Thymus (tissue), 14 donors: ENCODE measurements at places on chromosomes 1 and 21. TPM values are rescaled to one million over a fixed set of nuclear protein-coding genes. Genes with fewer than 3 reads are reported as not detected.

DNA sequence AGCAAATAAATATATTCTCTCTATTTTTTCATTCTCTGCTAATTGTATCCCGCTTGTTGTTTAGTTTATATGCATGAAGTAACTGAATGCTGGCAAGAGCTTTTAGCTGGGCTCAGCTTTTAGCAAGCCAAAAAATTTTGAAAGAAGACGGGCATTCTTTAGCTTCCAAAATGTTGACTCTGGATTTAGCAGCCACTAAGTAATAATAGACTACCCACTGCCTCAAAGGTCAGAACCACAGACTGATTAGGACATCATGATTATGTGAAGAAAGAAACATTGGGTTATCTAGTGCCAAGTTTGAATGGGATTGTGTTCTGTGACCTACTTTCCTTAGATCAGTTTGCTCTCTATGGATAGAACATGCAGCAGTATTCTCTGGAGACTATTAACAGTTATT lies 80.3 kb upstream of the DPH5 start:
- no peak for DNase-seq

DNA sequence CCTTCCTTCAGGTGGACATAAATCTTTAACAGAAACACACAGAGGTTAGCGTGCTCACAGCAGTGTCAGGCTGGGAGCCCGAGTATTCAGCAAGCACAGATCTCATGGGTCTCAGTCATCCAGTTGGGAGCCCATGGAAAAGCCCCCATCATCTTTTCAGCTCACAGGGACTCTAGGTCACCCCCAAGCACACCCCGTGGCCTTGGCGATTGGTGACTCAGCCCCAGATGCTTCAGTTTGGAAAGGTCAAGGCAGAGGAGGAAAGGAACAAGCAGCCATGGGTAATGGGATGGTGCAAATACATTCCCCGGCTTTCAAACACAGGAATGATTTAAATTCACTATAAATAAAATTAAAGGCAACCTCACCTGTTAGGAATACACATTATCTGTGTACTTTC lies 88.9 kb downstream of the PGBD5 start:
- DNase-seq, result no peak

GRCh38 chr1:225366018-225366417 lies 61.8 kb downstream of the LBR start:
- no peak for DNase-seq

GRCh38 chr1:115654663-115655305 lies 13.0 kb downstream of the VANGL1 start:
- DNase-seq, result no peak

- no peak for DNase-seq
Observed at GRCh38 chr1:193355178-193355577, 168.8 kb upstream of the B3GALT2 start.

DNA sequence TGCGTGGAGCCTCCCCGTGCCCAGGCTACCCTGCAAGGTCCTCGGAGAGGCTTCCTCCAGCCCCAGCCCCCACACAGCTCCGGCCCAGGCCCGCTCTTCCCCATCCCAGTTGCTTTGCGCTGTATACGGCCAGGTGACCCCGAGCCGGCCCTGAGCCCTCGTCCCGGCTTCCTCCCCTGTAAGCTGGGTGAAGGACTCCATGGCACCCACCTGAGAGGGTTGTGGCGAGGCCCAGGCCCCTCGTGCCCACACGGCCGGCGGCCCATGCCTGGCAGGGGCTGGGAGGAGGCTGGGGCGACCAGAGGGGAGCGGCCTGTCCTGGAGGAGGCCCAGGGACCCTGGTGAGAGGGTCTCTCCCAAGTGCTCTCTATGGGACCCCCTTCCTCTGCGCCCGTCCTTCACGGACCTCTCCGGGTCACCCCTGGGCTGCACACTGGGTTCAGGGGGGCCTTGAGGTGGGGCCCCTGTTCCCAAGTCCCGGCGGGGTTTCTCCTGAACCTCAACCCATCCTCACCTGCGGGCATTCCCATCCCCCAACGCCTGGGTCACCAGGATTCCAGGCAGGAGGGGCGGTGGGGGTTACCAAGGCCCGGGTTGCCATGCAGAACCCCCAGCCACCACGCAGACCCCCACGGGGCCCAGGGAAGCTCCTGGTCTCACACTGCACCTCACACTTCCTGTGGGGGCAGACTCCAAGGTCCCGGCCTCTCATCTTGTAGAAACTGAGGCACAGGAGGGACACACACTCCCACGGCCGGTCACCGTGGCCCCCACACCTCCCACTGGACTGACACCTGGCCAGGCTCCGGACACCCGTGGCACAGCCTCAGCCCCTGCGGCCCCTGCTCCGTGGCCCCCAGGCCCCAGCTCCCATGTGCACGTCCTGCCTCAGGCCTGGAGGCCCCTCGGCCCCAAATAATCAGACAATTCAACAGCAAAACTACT lies 25.2 kb downstream of the COL6A1 start:
- DNase-seq, result no peak

DNA sequence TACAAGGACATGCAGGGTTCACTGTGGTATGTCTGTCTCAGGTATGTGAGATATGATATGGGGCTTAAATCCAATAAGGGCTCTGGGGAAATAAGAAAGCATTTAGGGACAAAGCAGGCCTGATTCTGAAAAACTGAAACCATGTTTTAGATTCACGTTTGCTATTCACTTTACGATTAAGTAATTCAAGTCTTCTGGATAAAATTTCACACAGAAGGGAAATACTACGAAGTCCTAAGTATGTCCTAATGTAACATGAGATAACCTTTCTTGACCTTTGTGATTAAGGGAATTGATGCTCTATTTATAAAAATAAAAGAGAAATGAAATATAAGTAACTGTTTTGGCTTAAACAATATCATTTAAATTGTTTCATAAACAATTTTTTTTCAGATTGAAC lies 55.4 kb downstream of the HNRNPR start:
- no peak for DNase-seq

GRCh38 chr1:109639841-109640184 lies 16.1 kb upstream of the GSTM4 start:
- no peak for DNase-seq

DNA sequence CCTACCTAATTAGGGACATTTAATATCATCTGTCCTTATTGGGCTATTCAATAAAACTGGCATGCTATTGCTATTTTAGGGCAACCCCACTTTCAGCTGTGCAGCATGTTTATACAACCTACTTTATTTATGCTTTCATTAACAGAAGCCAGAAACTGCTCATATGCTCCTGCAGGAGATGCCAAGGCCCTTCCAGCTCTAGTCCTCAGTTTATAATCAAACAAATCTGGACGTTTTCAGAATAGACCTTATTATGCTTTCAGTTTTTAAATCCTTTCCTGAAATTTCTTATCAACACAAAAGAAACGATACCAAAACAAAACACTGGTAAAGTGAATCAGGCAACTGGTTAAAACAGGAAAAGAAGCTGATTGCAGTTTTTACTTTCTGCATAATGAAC lies 53.2 kb downstream of the PTGS2 start:
- no peak for DNase-seq

DNA sequence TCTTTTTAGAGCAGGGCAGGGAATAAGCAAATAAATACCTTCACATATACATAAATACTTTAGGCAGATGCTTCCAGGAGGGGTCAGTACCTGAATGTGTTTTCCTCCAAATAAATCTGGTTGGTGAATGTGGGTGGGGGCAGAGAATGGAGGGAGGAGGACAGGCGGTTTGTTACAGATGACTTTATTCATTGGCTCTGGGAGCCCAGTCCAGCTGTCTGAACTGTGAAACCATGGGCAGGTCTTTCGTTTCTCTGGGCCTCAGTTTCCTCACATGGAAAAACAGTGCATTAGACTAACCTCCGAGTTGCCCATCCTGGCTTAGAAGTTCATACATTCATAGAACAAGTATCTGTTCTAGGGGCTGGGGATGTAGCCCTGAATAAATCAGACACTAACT lies 124.6 kb downstream of the IER5 start:
- DNase-seq, result no peak

GRCh38 chr1:66938613-66939012 lies 13.8 kb downstream of the MIER1 start:
- no peak for DNase-seq

GRCh38 chr1:77400781-77401180 lies 119.0 kb downstream of the AK5 start:
- no peak for DNase-seq

- no peak for DNase-seq
Observed at GRCh38 chr1:2950926-2951305, 70.4 kb upstream of the ACTRT2 start.

GRCh38 chr21:33657124-33657820 lies 15.0 kb downstream of the ITSN1 start:
- DNase-seq, result no peak

The LRRC38 gene
- total RNA-seq, result 0.19 TPM

The VAMP4 gene
- total RNA-seq, result 5.9 TPM

The FCRL4 gene
- total RNA-seq, result 0.19 TPM

The RHBG gene
- total RNA-seq, result 0.05 TPM

The TRIM67 gene
- total RNA-seq, result 0.05 TPM
